ENCODE measurements at places on chromosomes 4 and X.
A peak's percentile ranks its signal among the peaks of the same experiment; 100 is the strongest.

GRCh38 chr4:24070117-24070516 is 180.3 kb upstream of the PPARGC1A start:
- peak; percentile 79 for DNase-seq

DNA sequence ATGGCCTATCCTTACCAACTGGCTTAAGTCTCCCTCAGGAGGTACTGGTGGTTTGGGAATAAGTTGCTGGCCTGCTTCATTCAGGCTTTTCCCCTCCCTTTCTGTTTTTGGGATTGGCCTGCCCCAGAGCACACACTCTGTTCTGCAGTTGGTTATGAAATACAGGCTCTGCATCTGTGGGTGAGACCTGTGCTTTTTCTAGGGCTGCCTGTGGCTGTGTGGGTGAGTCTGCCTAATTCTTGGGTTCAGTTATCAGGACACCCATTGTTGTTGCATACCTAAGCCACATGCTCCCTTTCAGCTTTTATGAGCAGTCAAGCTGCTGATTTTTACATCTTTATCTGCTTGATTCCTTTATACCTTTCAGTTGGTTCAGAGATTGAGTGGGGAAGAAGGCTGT is 19.0 kb upstream of the CWH43 start:
- no peak for DNase-seq

DNA sequence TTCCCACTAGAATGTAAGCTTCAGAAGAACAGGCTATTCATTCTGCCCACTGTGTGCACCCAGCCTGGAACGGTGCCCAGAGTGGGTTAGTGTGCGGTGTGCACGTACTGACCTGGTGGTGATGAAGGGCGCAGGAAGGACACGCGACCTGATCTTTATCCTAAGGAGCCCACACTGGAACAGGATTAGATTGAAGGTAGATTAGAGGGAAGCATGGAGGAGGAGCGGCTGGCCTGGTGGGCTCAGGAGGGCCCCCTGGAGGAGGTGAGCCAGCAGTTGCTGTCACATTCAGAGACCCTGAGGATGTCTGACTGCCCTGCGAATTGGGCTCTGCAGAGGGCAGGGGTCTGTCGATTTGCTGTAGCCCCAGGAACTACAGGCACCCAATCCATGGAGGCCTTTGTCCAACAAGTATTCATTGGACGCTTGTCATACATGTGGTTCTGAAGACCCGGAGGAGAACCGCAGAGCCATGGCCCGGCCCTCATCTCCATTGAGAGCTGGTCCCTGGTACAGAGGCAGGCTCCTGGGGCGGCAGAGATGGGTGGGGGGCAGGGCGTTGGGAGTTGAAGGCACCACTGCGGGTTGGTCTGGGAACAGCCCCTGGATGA is 73.2 kb downstream of the HTRA3 start:
- DNase-seq = no peak

DNA sequence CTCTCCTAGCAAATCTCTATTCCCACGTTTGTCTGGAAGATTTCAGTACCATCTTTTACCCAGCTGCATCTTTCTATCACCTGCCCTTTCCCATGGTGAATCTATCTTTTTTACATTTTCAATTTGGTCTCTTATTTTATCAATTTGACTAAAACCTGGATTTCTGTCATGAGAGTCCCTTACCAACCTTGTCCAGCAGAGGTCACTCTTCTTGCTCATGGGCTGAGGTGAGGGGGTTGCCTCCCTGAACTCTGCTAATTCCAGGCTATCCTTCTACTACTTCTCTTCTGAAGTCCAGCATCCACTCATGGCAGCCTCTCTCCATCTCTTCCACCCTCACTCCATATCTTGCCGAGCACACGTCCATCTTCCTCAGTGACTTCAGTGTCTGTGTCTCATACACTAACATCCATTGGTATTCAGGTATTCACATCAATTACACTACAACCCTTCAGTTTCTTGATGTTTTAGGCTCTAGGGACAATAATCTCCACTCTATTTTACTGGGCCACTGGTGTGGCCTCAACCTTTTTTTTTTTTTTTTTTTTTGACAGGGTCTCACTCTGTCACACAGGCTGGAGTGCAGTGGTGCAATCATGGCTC is 17.8 kb upstream of the ZNF827 start:
- peak; percentile 41 for DNase-seq

DNA sequence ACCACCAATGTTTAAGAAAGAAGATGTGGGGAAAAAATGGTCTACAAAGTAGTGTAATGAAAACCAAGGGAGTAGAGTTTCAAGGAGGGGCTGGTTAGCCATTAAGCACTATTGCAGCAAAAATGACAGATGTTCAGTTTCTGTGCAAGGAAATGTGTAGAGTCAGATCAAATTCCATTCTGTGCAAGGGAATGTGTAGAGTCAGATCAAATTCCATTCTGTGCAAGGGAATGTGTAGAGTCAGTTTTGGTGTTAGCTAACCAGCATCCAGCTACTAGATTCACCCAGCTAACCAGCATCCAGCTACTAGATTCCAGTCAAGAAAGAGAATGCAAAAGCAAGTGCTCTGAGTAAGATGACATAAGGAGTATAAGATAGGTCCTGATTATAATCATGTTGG is 208.8 kb downstream of the COX18 start:
- peak; percentile 16 for DNase-seq

- DNase-seq = no peak
Observed at GRCh38 chrX:141619336-141619735, 29.8 kb downstream of the SPANXA2 start.

DNA sequence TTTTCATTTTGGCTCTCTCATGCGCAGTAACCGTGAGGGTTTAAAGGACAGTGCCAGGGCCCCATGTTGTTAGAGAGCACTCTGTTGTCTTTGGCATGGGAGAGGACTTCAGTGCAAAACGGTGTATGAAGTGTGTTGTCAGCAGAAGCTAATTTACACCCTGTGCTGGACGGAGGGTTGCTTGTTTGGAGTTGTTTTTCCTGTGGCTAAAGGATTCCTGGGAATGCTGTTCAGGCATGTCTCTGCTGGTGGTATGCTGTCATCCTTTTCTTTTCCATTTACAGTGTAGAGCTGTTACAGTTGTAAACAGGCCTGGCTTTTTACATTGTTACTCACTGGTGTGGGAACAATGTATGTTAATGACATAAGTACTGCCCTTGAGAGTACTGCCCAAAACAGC is 206.3 kb downstream of the CBR4 start:
- DNase-seq = peak; percentile 82

GRCh38 chr4:54440394-54441136 is 211.5 kb downstream of the PDGFRA start:
- peak; percentile 37 for DNase-seq

- DNase-seq = no peak
Observed at GRCh38 chr4:186368281-186368680, 102.3 kb downstream of the F11 start.

DNA sequence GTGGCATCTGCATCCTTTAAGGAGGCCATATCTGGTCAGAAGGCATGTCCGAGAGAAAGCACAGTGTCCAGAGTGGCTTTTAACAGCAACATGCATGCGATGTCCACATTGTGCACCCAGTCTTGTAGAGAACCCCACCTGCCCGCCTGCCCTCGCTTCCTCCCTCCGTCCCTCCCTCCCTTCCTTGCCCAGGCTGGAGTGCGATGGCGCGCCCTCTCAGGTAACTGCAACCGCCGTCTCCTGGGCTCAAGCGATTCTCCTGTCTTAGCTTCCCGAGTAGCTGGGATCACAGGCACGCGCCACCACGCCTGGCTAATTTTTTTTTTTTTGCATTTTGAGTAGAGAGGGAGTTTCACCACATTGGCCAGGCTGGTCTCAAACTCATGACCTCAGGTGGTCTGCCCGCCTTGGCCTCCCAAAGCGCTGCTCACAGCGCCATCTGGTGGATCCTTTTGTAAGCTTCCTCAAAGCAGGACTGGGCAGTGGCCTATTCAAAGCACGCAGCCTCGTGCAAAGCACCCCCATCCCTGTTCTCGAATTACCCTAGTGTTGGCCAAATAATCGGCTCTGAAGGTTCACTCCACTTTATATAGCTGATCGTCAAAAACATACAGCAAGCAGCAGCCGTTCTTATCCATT is 15.0 kb downstream of the BRCC3 start:
- DNase-seq = no peak

GRCh38 chr4:102007959-102008425 is 217.5 kb downstream of the BANK1 start:
- no peak for DNase-seq

DNA sequence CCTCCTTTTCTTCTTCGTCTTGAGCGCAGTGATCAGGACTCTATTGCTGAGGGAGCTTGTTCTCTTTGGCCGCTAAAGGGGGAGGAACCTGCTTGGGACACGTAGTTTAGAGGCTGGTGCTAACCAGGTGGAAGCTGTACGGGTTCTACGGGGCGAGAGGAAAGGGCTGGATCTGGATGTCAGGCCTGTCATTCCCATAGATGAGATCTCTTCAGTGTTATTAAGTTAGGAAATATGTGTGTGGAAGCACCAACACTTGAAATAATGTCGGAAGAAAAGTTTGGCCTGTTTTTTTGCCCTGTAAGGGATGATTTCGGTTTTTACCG is 643 bp downstream of the SRP72 start:
- peak; percentile 32 for DNase-seq

DNA sequence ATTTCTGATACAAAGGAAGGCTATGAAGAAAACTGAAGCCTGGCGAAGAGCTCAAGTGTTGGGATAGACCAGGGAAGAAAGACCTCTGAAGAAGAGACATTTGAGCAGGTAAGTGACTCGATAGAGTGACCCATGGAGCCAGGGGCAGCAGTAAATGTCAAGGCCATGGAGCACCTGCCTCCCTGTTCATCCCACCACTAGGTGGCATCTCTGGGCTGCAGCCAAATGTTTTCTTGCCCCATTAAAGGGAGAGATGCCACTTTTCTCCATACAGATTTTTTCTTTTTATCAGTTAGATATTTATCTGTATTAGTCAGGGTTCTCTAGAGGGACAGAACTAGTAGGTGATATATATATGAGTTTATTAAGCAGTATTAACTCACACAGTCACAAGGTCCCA is 4.9 kb upstream of the ZNF81 start:
- DNase-seq = no peak

- no peak for DNase-seq
Observed at GRCh38 chr4:1496116-1496642, 89.9 kb upstream of the NKX1-1 start.

GRCh38 chr4:123785538-123785937 is 388.9 kb downstream of the SPRY1 start:
- DNase-seq = peak; percentile 32

DNA sequence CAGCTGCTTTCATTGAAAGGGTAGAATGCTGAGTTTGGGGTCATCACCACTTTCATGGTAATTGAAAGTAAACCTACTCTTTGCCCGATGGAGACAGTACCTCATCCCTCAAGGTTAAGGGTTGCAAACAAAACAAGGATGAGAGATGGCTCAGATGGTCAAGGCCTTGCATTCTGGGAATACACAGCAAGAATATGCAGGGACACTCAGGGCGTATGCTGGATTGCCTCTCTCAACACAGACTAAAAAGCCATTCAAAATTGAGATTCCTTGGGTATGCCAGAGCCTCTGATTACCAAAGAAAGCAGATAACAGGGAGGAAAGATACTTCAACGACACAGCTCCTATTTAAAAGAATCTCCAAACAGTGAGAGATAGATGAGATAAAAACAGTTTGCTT is 310.4 kb downstream of the ARAP2 start:
- no peak for DNase-seq

- DNase-seq = no peak
Observed at GRCh38 chr4:156456830-156457229, 503.2 kb upstream of the CTSO start.

GRCh38 chrX:30246769-30247489 is at the start of gene MAGEB1:
TSS of gene MAGEB1 (plus strand) at chrX:30247146. CDS start at chrX:30250494, 3,348 bp downstream.
- no peak for DNase-seq

GRCh38 chr4:108129196-108129595 is 39.5 kb downstream of the LEF1 start:
- no peak for DNase-seq

DNA sequence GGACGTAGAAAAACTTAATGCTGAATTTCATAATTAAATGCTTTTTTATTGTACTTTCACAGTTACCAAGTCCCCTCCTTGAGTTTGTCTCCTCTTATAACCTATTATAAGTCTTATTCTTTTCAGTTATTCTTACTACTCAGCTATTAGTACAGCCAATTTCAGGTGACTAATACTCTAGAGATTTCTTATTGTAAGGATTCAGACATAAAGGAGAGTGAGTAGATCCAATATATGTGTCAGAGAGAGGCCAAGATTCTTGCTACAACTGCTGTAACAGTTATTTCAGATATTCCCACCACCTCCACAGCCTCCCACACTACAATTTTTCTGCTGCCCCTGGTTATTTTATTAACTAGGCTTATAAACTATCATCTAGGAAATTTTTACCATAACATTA is 274.5 kb downstream of the GPAT3 start:
- no peak for DNase-seq

DNA sequence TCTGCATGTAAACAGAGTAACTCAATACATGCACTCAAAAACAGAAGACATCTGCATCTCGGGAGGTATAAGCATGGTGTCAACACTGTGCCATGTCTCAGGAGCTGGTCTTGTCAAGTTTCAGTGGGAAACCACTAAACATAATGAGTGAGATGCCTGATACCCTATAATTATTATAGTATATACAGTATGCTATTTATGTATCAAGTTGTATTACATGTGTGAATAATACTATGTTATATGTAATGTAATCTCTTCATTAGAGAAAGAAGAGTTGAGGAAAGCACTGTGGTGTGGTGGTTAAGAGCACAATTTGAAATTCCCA is 2.5 kb downstream of the PPBP start:
- no peak for DNase-seq

DNA sequence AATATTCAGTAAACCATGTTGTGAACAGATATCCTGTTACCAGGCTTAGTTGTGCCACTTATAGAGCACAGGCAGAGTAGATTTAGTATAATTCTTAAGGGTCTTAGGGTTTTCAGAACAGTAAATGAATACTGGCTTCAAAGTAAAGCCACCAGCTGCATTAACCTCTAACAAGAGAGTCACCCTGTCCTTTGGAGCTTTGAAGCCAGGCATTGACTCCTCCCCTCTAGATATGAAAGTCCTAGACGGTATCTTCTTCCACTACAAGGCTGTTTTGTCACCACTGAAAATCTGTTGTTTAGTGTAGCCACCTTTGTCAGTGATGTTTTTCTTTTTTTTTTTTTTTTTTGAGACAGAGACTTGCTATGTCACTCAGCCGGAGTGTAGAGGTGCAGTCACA is 77.7 kb downstream of the ALPK1 start:
- no peak for DNase-seq

DNA sequence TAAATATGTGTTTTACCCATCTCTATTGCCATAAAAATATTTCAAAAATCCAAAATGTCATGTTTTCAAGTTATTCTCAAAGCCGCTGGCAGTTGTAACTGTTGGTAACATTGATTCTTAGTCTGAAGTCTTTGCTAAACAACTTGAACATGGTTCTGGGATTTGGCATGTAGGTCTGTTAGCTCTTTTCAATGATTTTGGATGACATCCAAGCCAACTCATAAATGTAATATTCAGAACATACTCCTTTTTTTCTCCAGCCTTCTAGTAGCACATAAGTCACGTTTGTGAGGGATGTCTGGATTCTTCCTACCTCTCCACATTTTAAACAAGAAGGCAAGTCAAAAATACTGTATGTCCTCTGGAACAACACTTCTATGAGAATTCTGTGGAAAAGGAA is 305.3 kb downstream of the PRR32 start:
- DNase-seq = no peak

- peak; percentile 3 for DNase-seq
Observed at GRCh38 chrX:129876771-129877305, 29.1 kb upstream of the UTP14A start.

GRCh38 chr4:7429601-7430078 is 5.1 kb downstream of the PSAPL1 start:
- no peak for DNase-seq
